ENCODE measurements at places on chromosomes 4 and X.

GRCh38 chr4:71004281-71004851 lies 10.9 kb downstream of the DCK start:
- DNase-seq: no peak

GRCh38 chr4:130306566-130306965 lies 1210.6 kb downstream of the C4orf33 start:
- DNase-seq: no peak

GRCh38 chr4:135277980-135278315 lies 1076.4 kb upstream of the PABPC4L start:
- no peak for DNase-seq

DNA sequence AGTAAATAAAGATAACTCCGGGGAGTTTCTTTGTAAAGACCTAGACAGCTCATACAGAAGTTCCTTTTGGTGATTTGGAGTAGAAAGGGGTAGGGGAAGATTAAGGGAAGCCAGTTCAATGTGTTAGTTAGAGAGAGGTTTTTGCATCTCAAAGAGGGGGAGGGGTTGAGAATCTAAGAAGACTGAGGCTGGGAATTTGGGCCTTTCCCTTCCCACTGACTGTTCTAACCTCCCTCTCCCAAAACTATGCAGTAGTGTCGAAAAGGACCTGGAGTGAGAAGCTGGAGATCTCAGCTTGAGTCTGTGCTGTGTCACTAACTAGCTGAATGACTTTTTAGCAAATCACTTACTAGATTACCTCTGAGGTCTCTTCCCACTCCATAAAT lies 55.7 kb upstream of the CCDC160 start:
- DNase-seq: no peak

DNA sequence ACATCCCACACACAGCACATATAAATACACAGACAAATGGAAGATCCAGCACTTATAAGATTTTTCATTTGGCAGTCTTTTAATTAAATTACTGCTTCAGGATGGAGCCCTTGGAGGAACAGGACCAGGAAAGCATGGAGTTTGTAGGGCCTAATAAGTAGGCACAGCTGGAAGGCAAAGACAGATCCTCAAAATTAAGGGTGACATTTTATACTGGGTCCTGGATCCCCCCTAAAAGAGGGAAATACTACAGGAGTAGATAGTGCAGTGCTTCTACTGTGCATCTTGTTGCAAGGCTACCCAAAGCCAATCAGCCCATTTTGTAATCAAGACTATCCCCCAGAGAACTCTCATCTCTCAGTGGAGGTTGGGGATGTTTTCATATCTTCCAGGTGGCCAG lies 1860.7 kb upstream of the PCDH10 start:
- no peak for DNase-seq

- DNase-seq: no peak
Measured at GRCh38 chr4:151152028-151152427, 52.6 kb downstream of the RPS3A start.

DNA sequence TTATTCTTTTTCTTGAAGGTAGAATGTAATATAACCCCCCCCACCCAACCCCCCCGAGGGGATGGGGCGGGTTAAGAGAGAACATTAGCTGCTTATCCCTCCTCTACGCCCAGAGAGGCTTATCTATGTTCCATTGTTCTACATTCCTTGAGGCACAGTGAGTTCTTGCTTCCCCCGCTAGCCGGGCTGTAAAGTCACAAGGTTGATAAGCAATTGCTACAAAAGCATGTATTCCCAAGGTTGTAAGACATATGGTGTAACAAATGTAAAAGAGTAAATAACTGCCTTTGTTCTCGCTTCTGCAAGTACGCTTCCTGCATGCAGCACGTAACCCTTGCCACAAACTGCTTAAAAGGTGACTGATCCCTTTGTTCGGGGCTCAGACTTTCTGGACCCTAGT lies 8.2 kb downstream of the DCAF8L2 start:
- DNase-seq: no peak

- no peak for DNase-seq
Measured at GRCh38 chr4:95432466-95432865, 116.3 kb downstream of the UNC5C start.

GRCh38 chr4:173013232-173013930 lies 155.2 kb upstream of the GALNT7 start:
- DNase-seq: no peak

DNA sequence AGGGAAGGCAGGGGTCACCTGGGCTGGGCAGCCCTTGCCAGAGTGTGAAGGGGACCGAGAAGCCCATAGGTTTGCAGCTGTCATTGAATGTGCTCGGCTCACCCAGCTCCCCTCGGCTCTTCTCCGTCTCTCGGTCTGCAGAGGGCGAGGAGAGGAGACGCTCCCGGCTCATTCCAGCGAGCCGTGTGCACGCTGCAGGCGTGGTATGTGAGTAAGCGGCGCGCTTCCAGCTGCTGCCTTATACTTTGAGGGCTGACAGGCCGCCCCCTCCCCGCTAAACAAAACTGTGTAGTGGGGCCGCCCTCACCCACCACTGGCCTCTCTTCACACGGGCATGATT lies 23.0 kb upstream of the BCORL1 start:
- no peak for DNase-seq

GRCh38 chrX:115177932-115178331 lies 11.3 kb upstream of the RBMXL3 start:
- DNase-seq: no peak

GRCh38 chr4:182578402-182578801 lies 335.2 kb downstream of the TENM3 start:
- no peak for DNase-seq

DNA sequence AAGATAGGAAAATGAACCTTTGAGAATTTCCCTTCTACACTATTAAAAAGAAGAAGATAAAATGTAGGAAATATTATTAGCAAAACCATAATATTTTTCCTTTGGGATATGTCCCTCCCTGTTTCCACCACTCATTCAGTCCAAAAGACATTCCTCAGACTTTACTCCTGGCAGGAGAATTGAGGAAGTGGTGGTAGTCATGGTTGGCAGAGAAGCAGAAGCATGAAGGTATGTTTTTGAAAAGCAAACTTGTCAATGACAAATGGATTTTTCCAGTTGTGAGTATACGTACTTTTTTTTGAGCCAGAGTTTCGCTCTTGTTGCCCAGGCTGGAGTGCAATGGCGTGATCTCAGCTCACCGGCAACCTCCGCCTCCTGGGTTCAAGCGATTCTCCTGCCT lies 13.7 kb downstream of the STAG2 start:
- no peak for DNase-seq

DNA sequence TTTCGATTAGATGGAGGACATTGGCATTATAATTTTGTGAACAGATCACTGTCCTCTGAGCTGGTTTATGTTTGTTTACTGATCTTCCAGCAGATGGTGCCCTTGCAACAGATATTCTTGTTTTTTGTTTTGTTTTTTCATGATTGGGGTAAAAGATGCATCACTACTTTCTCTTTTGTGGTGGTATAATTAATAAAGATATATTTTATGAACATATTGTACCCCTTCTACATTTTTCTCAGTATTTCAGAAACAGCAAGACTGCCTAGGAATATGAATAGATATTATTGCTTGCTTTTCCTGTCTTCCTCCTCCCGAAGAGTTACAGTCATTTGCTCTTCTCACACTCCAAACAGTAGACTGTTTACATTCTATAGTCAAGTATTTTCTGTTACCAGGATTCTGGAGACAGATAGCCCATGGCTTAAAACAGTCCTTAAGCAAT lies 905.2 kb downstream of the TRAM1L1 start:
- DNase-seq: peak; percentile 11

DNA sequence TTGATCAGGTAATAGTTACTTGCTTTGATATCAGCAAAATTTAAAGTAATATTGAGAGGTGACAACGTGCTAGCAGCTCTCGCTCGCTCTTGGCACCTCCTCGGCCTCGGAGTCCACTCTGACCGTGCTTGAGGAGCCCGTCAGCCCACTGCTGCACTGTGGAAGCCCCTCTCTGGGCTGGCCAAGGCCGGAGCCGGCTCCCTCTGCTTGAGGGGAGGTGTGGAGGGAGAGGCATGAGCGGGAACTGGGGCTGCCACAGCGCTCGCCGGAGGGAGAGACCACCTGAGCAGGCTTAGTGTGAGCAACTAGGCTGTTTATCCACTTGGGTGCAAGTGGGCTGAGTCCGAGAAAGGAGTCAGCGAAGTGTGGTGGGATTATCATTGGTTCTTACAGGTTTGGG lies 455.7 kb upstream of the PCDH7 start:
- DNase-seq: no peak

- DNase-seq: no peak
Measured at GRCh38 chr4:74370912-74371311, 6.0 kb downstream of the EREG start.

GRCh38 chrX:141467442-141467841 lies 117.1 kb downstream of the SPANXA1 start:
- DNase-seq: no peak

- no peak for DNase-seq
Measured at GRCh38 chr4:121199742-121200561, 35.8 kb upstream of the TNIP3 start.

DNA sequence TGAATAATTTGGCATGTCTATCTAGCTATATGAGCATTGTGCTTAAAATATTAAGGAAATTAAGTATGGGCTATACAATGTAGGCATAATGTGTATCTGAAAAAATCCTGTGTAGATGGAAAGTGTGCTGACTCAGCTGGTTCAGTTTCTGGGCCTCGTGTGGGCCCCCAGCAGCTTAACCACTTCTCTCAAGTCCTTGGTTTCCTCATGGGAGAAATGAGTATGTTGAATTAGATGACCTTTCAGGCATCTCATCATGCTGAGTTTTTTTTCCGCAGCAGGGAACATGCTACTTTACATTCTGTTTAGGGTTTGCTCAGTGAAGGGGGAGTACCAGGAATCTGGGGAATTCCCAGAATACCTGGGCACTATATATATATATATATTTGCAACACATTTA lies 30.5 kb downstream of the RHOH start:
- no peak for DNase-seq

- no peak for DNase-seq
Measured at GRCh38 chr4:148126825-148127224, 315.4 kb downstream of the NR3C2 start.

GRCh38 chrX:153492543-153492942 lies 2.2 kb upstream of the BGN start:
- DNase-seq: no peak

GRCh38 chr4:72525938-72526337 lies 43.1 kb downstream of the ADAMTS3 start:
- no peak for DNase-seq

GRCh38 chr4:27881705-27882104 lies 1021.1 kb downstream of the STIM2 start:
- DNase-seq: no peak

GRCh38 chrX:104189837-104190236 lies 23.6 kb downstream of the FAM199X start:
- DNase-seq: no peak

GRCh38 chr4:145830699-145831098 lies 107.9 kb downstream of the ZNF827 start:
- DNase-seq: no peak

- no peak for DNase-seq
Measured at GRCh38 chrX:39731735-39732134, 366.0 kb downstream of the BCOR start.

- DNase-seq: no peak
Measured at GRCh38 chrX:139766545-139766983, 58.6 kb upstream of the MCF2 start.

GRCh38 chr4:1614502-1614853 lies 69.6 kb downstream of the FAM53A start:
- DNase-seq: no peak

DNA sequence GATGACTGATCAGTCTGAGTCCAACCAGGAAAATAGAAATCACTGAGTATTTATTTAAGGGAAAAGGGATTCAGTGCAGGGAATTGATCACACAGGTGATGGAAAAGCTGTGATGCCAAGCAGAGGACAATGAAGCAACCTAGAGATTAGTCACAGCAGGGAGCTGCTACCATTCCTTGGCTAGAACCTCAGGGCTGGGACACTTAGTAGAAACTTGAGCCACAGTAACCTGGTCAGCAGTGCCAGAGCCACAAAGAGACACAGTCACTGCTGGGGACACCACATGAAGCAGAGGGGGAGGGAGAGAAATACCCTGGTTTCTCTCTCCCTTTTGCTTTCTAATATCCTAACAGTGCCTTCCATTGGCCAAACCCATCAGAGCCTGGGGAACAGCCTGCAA lies 38.7 kb downstream of the RTL9 start:
- no peak for DNase-seq

DNA sequence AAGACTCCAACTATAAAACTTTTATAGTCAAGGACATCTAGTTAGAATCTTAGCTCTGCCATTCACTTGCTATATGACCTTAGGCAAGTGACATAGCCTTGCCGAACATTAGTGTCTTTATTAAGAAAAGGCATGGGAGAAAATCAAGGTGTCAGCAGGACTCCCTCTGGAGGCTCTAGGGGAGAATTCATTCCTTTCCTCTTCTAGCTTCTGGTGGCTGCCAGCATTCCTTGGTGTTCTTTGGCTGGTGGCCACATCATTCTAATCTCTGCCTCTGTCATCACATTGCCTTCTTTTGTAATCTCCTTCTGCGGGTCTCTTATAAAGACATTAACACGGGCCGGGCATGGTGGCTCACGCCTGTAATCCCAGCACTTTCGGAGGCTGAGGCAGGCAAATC lies 99.8 kb downstream of the PPP1R2C start:
- DNase-seq: no peak

GRCh38 chr4:95267081-95267480 lies 281.7 kb downstream of the UNC5C start:
- DNase-seq: no peak

DNA sequence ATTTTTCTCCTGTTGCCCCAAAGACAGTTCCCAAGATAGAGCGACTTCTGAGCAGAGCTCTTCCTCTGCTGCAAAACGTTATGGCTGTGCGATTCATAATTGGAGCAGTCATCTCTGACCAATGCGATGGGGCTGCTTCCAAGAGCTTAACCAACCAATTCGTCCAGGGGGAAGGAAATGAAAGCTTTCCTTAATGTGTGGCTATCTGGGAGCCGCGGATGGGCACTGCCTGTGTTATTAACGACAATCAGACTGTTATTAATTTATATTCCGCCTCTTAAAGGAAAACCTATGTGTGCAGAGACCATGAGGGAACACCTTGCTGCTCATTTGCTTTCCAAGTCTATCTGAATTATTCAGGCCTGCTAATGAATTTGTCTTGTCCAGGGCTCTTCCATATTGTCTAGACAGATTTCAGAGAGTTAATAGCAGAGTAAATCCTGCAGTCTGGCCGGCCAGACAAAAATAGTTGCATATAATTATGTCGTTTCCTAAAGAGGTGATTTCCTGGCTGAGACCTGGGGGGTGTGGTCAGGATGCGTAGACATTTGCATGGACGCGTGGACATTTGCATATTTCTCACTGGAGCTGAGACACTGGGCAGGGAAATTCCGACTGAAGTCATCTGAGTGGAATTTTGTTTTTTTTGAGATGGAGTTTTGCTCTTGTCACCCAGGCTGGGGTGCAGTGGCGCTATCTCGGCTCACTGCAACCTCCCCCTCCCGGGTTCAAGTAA lies 135.4 kb downstream of the HMX1 start:
- DNase-seq: no peak

GRCh38 chrX:104707572-104707971 lies 141.6 kb downstream of the IL1RAPL2 start:
- DNase-seq: no peak

DNA sequence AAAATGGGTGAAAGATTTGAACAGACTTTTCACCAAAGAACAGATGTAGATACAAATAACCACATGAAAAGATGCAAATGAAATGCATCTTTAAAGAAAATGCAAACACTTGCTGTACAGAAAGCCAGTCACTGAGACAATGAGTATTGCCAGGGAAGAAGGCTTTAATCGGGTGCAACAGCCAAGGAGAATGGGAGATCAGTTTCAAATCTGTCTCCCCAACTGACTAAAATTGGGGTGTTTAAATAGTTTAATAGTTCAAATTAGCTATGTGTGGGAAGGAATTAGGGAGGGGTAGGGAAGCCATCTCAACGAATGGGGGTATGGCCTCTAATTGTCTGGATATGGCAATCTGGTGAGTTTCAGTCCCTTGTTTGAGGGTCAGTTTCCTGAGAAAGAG lies 295.4 kb downstream of the PTTG2 start:
- DNase-seq: no peak
